ENCODE measurements at places on chromosomes 7 and 10.

DNA sequence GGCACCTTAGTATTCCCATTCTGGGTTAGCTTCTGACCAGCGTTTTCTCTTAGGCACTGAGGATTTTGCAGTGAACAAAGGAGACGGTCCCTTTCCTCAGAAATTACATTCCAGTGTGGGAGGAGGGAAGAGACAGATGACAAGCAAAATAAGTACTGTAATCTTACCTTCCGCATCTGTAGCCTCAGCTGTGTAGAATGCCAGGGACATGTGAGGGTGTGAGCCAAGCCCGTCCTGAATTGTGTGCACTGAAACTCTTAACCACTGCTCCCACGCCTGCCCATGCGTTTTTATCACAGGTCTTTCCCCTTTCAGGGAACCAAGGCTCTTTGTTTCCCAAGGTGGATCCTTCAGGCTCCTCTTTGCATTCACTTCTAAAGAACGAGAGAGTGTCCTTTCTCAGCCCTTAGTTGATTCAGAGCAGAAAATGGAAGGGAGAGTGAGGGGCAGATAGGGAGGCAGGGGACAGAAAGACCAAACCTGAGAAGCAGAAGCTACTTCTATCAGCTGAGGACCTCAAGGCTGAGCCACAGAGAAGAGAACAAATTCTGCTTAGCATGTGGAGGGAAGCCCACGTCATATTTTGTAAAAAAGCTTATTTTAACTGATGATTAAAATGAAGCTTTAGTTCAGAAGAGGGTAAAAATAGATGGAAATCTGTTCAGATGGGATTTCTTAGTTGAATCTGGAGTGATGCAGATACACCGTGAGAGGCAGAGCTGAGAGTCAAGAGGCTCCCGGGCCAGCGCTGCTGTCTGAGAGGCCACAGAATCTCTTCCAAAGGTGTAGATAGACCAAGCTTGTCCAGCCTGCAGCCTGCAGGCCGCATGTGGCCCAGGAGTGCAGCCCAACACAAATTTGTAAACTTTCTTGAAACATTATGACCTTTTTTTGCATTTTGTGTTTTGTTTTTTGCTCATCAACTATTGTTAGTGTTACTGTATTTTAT is 122.5 kb downstream of the CCNY start:
- H3K4me1 ChIP-seq: peaks cover 60% of the 10 kb centered on the region
- H3K27me3 ChIP-seq: no peaks in the 10 kb centered on the region
- no peak overlapping the region for H3K27ac ChIP-seq
- no peak for DNase-seq
- no peak overlapping the region for H3K4me3 ChIP-seq

DNA sequence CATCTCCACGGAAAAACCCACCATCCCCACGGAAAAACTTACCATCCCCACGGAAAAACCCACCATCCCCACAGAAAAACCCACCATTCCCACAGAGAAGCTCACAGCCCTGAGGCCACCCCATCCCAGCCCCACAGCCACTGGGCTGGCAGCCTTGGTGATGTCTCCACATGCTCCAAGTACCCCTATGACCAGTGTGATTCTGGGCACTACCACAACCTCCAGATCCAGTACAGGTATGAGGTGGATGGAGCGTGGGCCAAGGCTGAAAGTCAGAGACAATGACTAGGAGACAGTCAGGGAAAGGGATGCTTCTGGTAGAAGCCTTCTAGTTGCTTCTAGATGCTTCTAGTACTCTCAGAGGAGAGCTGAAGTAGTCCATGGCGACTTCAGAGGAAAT is 19.6 kb downstream of the ZAN start:
- H3K27ac ChIP-seq: no peak overlapping the region
- H3K4me3 ChIP-seq: no peak overlapping the region
- peaks cover 18% of the 10 kb centered on the region for H3K27me3 ChIP-seq
- no peaks in the 10 kb centered on the region for H3K36me3 ChIP-seq

GRCh38 chr7:2524808-2525657 is 5.5 kb downstream of the LFNG start:
- H3K27me3 ChIP-seq: no peaks in the 10 kb centered on the region
- DNase-seq: no peak
- no peak overlapping the region for H3K4me3 ChIP-seq

GRCh38 chr7:27677912-27678612 is 15.4 kb upstream of the HIBADH start:
- H3K4me1 ChIP-seq: peaks cover 9% of the 10 kb centered on the region
- H3K36me3 ChIP-seq: no peaks in the 10 kb centered on the region
- H3K27me3 ChIP-seq: no peaks in the 10 kb centered on the region
- H3K4me3 ChIP-seq: no peak overlapping the region
- DNase-seq: no peak

GRCh38 chr10:77784856-77785255 is 141.7 kb downstream of the DLG5 start:
- H3K27me3 ChIP-seq: no peaks in the 10 kb centered on the region
- H3K36me3 ChIP-seq: no peaks in the 10 kb centered on the region
- H3K4me1 ChIP-seq: no peaks in the 10 kb centered on the region
- H3K4me3 ChIP-seq: no peak overlapping the region
